ENCODE measurements at places on chromosomes 13 and 19. TPM values are rescaled to one million over a fixed set of nuclear protein-coding genes. Genes with fewer than 3 reads are reported as not detected.

DNA sequence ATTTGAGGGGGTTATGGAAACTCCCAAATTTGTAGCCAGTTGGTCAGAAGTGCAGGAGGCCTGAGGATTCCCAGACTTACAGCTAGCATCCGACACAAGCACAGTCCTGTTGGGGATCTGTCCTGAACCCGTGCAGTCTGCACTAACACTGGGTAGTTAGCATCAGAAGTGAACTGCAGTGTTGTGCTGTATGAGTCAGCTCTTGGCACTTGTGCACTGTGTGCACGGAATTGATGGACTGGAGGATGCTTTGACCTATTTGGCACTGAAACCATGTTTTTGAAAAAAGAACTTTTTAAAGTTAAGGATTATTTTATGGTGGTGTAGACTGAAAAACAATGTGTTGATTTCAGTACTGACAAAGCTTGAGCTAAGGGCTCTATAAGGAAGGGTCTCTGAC, 279.0 kb downstream of the NHLRC3 start:
- no peak overlapping the region for H3K27ac ChIP-seq
- DNase-seq = no peak
- no peaks in the 10 kb centered on the region for H3K27me3 ChIP-seq

- no peak overlapping the region for H3K4me3 ChIP-seq
- no peak for DNase-seq
- no peaks in the 10 kb centered on the region for H3K36me3 ChIP-seq
- peaks cover 30% of the 10 kb centered on the region for H3K4me1 ChIP-seq
- H3K27ac ChIP-seq = peak overlapping the region; percentile 0
These were observed 575.9 kb downstream of the MYO16 start for GRCh38 chr13:109205315-109205714.

- H3K27ac ChIP-seq = peak overlapping the region; percentile 94
- no peak for DNase-seq
- H3K36me3 ChIP-seq = peaks cover 19% of the 10 kb centered on the region
These were observed 1.4 kb upstream of the TSHZ3 start for GRCh38 chr19:31350693-31351055.

DNA sequence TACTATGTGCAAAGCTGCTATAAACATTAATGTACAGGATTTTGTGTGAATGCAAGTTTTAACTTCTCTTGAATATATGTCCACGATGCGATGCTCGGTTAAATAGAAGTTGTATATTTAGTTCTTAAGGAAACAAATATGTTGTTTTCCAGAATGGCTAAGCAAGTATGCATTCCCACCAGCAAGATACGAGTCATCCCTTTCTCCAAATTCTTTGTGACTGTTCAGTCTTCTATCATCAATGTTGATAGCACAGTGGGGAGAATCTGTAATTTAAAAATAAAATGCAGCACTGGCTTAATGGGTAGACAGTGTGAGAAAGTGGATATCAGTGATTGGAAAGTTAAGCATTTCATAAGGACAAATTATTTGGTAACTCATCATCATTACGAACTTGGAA, 1340.8 kb downstream of the PCDH9 start:
- no peaks in the 10 kb centered on the region for H3K4me1 ChIP-seq
- no peaks in the 10 kb centered on the region for H3K36me3 ChIP-seq

DNA sequence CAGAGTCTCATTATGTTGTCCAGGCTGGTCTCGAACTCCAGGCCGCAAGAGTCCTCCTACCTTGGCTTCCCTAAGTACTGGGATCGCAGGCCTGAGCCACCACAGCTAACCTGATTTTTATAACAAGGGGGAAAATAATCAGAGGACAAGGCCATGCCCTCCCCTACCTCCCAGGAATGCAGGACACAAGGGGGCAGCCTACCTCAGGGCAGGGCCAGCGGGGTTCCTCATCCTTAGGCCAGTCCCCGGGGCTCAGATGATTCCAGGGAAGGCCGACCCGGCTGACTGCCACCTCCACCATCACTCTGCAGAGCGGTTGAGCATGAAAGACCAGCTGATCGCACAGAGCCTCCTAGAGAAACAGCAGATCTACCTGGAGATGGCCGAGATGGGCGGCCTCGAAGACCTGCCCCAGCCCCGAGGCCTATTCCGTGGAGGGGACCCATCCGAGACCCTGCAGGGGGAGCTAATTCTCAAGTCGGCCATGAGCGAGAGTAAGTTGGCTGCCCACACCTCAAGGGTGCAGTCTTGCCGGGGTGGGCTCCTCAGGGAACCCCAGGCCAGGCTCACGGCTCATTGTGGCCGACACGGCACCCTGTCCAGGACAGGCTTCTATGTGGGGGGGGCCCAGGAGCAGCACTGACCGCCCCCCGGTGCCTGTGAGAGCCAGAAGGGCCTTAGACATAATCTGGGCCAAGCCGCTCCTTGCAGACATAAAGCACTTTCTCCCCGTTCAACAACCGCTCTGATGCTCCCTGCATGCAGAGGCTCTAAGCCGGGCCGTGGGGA, 26.8 kb downstream of the PEX11G start:
- peaks cover 58% of the 10 kb centered on the region for H3K36me3 ChIP-seq
- no peak for DNase-seq
- no peak overlapping the region for H3K4me3 ChIP-seq

- no peak overlapping the region for H3K27ac ChIP-seq
- H3K4me3 ChIP-seq = no peak overlapping the region
- H3K27me3 ChIP-seq = no peaks in the 10 kb centered on the region
- DNase-seq = no peak
These were observed 39.1 kb downstream of the USP12 start for GRCh38 chr13:27132538-27132937.

GRCh38 chr19:58396691-58397532, 1.5 kb downstream of the RNF225 start:
- H3K27ac ChIP-seq = no peak overlapping the region
- no peaks in the 10 kb centered on the region for H3K27me3 ChIP-seq
- peaks cover 8% of the 10 kb centered on the region for H3K4me1 ChIP-seq
- H3K4me3 ChIP-seq = no peak overlapping the region

- no peak overlapping the region for H3K4me3 ChIP-seq
- H3K27me3 ChIP-seq = no peaks in the 10 kb centered on the region
- no peaks in the 10 kb centered on the region for H3K4me1 ChIP-seq
- H3K36me3 ChIP-seq = no peaks in the 10 kb centered on the region
These were observed 162.5 kb upstream of the TSHZ3 start for GRCh38 chr19:31511696-31512095.

BABAM1 gene
- 138 TPM for total RNA-seq

ICAM5 gene
- 0.79 TPM for total RNA-seq

KLK7 gene
- not detected for total RNA-seq
